ENCODE measurements at places on chromosomes 3 and 15. TPM values are rescaled to one million over a fixed set of nuclear protein-coding genes. Genes with fewer than 3 reads are reported as not detected.
A peak's percentile ranks its signal among the peaks of the same experiment; 100 is the strongest.

DNA sequence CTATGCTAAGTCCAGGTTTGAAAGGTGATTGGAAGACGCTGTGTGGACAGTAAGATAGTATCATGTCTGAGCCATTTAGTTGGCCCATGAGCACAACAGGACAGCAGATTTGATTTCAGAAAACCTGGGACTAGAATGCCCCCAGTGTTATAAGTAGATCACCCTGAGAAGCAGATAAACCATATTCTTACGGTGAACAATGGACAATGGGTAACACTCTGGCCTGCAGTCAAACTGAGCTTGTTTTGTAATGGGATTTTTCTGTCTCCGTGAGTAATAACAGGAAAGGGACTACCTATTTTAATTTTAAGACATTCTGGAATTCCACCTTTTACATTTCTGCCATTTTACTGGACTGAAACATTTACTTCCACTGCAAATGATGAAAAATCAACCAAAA is 71.5 kb downstream of the LDHAL6B start:
- no peak overlapping the region for H3K4me3 ChIP-seq
- peaks cover 67% of the 10 kb centered on the region for H3K4me1 ChIP-seq
- no peak for DNase-seq
- peak overlapping the region; percentile 59 for H3K27ac ChIP-seq

Gene SOX2
- total RNA-seq = 0.39 TPM

- no peaks in the 10 kb centered on the region for H3K4me1 ChIP-seq
- no peaks in the 10 kb centered on the region for H3K36me3 ChIP-seq
- DNase-seq = no peak
- no peak overlapping the region for H3K4me3 ChIP-seq
- peaks cover 6% of the 10 kb centered on the region for H3K27me3 ChIP-seq
These were observed 59.8 kb upstream of the BOC start for GRCh38 chr3:113151461-113152031.

DNA sequence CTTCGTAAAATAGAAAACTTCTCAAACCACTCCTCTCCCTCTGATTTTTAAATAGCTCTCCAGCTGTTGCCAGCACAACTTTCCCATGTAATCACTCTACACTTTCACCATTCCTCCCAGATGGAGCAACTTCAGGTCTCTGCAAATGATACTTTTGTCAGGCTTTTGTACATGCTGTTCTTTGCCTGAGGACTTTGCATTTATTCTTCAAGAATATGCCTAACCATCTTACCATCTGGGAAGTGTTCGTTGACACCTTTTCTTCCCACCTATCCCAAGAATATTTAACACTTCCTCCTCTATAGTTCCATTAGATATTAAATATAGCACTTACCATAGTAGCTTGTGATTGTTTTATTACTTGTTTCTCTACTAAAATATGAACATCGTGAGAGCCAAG is 703.7 kb downstream of the CADM2 start:
- no peak for DNase-seq
- H3K27me3 ChIP-seq = no peaks in the 10 kb centered on the region
- H3K4me3 ChIP-seq = no peak overlapping the region
- no peaks in the 10 kb centered on the region for H3K36me3 ChIP-seq
- H3K27ac ChIP-seq = no peak overlapping the region

Gene CPA3
- total RNA-seq = not detected

Gene SGO1
- total RNA-seq = 14.8 TPM

Gene ANKUB1
- not detected for total RNA-seq

DNA sequence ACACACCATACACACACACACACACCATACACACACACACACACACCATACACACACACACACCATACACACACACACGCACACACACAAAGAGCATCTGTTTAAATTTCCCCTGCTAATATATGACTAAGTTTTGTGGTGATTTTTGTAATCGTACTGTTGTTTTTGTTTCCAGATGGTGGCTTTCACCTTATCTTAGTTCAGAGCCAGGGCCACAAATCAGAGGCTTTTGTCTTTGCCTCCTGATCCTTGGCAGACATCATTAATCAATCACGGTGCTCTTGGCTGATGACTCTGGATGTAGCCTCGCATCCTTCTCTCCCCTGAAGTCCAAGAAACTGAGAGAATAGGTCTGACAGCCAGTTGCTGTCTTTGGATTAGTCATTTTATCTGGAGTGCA is 52.1 kb downstream of the EDEM1 start:
- no peak overlapping the region for H3K27ac ChIP-seq
- DNase-seq = no peak
- no peak overlapping the region for H3K4me3 ChIP-seq
- no peaks in the 10 kb centered on the region for H3K36me3 ChIP-seq
- no peaks in the 10 kb centered on the region for H3K4me1 ChIP-seq
- no peaks in the 10 kb centered on the region for H3K27me3 ChIP-seq

- no peak for DNase-seq
- H3K36me3 ChIP-seq = no peaks in the 10 kb centered on the region
- H3K4me3 ChIP-seq = no peak overlapping the region
These were observed 295.1 kb upstream of the PROK2 start for GRCh38 chr3:72080095-72080494.

DNA sequence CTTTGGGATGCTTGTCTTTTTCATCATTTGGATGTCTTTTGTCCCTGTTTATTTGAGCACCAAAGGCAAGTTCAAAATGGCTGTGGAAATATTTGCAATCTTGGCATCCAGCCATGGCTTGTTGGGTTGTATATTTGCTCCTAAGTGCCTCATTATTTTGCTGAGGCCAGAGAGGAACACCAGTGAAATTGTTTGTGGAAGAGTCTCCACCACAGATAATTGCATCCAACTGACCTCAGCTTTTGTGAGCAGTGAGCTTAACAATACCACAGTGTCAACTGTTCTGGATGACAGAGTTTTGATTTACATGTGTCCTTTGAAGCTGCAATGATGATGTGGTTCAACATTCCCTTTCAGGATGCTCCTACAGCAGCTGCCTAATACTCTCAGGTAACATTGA is 83.0 kb upstream of the KCNAB1 start:
- H3K36me3 ChIP-seq = no peaks in the 10 kb centered on the region
- no peak overlapping the region for H3K27ac ChIP-seq
- H3K4me3 ChIP-seq = no peak overlapping the region
- no peak for DNase-seq
- H3K4me1 ChIP-seq = no peaks in the 10 kb centered on the region

- H3K27me3 ChIP-seq = no peaks in the 10 kb centered on the region
- no peak overlapping the region for H3K27ac ChIP-seq
- no peak for DNase-seq
- no peaks in the 10 kb centered on the region for H3K4me1 ChIP-seq
- no peaks in the 10 kb centered on the region for H3K36me3 ChIP-seq
These were observed 19.7 kb downstream of the ITGA11 start for GRCh38 chr15:68412218-68412617.

Gene GRM2
- total RNA-seq = 0.21 TPM

GRCh38 chr15:74901612-74902063 is 5.0 kb downstream of the FAM219B start:
- no peak overlapping the region for H3K4me3 ChIP-seq
- H3K27ac ChIP-seq = no peak overlapping the region
- H3K4me1 ChIP-seq = peaks cover 7% of the 10 kb centered on the region
- peak; percentile 54 for DNase-seq

Gene CIB2
- 37.3 TPM for total RNA-seq

GRCh38 chr15:83848315-83849050 is 194.6 kb downstream of the ADAMTSL3 start:
- H3K27me3 ChIP-seq = no peaks in the 10 kb centered on the region
- no peak for DNase-seq
- H3K4me3 ChIP-seq = no peak overlapping the region
- no peaks in the 10 kb centered on the region for H3K36me3 ChIP-seq
- H3K27ac ChIP-seq = no peak overlapping the region

Gene GOLGA8J
- 0.44 TPM for total RNA-seq

GRCh38 chr15:62477929-62478328 is 312.8 kb upstream of the C2CD4B start:
- H3K4me3 ChIP-seq = no peak overlapping the region
- no peak for DNase-seq
- H3K27ac ChIP-seq = no peak overlapping the region
